ENCODE measurements at places on chromosomes 6 and 20.
A peak's percentile ranks its signal among the peaks of the same experiment; 100 is the strongest.

DNA sequence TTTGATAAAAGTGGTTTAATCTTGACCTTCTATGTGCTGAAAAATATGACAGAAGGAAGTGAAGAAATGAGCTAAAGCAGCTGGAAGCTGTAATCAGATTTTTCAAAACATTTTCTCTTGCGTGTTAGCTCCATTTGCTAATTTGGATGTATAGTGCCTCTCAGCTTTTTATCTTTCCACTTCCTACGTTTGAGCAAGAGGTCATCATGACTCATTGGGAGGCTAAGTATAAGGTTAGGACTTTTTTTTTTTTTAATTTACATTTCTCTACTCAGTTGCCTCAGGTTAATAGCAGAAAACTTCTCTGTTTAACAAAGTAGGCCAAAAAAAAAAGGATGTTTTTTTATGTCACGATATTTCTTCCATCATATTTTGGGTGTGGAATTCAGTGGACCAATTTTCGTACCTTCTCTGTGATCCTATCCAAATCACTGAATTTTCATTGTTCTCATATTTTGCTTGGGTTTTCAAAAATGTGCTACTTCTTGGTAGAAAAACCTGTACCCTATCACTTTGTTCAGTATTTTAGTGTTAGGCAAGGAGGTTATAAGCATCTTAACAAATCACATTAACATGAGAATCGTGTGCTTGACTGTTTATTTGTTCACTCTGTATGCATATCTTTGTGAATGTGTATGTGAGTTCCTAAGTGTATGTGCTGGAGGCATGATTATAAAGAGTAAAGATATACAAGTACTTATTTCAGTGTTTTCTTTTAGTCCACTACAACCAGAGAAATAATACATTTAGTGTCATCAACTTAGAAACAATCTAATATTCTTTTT lies 1028.3 kb upstream of the EYS start:
- no peak for DNase-seq

DNA sequence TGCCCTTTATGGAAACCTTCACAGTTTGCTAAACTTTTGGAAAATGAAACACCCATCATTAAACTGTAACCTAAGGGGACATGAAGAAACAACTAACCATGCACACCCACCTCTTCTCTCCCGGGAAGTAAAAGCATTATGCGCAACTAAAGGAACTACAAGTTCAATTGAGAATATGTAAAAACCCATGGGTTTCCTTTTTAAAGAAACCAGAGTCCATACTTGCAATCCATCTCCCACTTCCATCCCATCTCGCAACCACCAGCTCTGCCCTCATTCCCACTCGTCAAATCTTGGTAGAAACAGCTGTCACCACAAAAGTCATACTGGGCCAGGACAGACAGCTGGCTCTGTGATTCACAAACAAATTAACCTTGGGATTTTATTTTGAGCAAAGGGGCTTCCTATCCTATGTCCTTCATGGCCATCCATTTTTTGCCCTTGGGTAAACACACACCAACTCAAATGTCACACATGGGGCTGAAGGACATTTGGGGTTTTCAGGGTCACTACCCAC lies 81.5 kb downstream of the HAO1 start:
- DNase-seq = no peak

GRCh38 chr6:34679552-34680253 lies 16.9 kb downstream of the ILRUN start:
- no peak for DNase-seq

DNA sequence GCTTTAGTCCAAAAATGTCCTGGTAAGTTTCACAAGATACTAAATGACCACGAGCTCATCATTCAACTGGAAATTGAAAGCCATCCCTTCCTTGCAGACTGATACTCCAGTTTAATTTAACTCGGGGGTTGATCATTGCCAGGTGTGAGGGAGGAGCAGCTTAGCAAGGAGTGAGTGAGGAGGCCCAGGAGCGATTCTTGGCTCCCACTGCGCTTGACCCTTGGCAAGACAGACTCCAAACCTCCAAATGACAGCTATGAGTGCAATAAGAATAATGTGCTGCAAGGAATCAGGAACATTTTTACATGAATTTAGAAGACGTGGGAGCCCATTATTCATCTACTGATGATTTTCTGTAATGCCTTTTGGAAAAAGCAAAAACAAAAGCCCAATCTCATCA lies 64.9 kb downstream of the LAMA4 start:
- peak; percentile 75 for DNase-seq

DNA sequence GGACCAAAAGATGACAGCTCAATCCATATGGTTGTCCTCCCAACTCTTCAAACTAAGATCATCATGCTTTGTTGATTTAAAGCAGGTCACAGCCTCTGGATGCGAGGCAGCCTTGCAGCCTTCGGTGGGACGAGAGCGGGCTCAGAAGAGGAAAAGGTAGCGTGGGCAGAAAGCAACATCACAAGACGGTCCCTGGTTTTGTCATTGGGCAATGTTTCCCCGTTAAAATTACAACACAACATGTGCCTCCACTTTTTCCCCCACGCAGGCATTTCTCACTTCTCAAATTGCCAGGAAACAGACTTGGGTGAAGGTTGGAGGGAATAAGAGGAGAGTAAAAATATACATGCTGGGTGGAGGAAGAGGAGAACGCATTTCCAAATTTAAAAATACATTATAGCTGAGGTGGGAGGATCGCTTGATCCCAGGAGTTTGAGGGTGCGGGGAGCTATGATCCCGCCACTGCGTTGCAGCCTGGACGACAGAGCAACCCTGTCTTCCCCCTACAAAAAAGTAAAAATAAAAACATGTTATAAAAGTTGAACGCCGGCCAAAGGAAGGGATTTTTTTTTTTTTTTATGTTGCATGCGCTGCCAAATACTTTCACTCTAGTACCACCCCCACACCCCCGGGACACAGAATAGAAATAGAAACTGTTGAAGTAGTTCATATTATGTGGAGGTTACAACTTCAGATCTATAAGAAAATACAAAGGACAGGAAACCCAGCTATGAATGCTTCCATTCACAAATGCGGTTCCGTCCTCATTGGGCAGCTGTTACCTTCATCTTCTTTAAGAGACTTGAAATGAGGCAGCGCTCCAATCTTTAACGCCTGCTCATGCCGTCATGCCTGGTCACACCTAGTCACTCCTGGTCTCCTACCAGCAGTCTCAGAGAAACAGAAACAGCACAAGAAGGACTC lies 13.9 kb upstream of the NAA20 start:
- peak; percentile 72 for DNase-seq

GRCh38 chr6:90204327-90205056 lies 92.2 kb downstream of the BACH2 start:
- no peak for DNase-seq

DNA sequence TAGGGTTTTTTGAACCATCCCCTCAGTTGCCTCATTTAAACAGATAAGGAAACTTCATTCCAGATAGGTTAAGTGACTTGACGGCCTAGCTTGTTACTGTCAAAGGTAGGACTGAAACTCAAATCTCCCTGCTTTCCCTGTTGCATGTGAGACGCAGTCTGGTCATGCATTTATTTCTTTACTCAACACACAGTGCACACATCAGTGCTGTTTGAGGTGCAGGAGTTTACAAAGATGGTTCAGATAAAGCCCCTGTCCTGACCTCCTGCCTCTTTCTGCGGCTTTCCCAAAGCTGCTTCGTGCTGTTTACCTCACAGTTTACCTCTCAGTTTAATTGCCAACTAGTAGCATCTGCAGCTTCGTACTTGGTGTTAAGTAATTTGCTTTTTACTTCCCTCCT lies 26.6 kb downstream of the TIAM2 start:
- no peak for DNase-seq

GRCh38 chr6:71982389-71982788 lies 96.0 kb downstream of the RIMS1 start:
- DNase-seq = no peak

DNA sequence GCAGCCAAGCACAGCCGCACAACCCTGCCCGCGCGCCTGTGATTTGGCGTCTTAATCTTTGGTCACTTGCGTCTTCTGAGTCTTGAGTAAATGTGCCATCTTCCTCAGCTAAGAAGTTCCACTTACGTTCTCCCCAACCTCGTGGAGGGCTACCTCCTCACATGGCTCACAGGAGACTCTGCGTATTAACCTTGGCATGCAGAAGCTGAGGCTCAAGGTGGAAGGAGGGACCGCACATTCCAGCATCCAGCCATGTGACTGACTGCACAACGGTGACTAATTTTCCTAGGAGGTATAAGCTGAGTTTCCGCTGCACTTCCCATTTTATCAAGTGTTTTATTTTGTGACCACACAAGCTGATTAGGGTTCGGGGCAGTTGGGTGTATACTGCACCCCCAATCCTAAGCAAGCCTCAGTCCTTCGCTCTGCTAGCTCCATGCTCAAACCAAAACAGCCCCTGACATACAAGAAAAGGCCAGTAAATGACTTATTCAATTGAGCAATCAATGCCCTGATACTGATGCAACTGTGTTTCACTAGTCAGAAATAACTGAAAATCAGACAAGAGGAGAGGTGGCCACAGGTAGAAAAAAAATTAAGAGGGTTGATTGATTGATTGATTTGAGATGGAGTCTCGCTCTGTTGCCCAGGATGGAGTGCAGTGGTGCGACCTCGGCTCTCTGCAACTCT lies 7.0 kb downstream of the BEND3 start:
- DNase-seq = no peak

DNA sequence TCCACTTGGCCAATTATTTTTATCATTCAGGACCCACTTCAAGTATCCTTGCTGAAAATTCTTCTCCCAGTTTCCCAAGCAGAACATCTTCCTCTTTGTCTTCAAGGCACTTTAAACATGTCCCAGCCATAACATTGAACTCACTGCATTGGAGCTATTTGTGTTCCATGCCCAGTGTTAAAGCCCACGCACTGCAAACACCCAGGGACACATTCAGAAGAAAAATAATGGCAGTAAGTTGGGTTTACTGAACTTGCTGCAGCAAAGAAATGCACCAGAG lies 1.6 kb upstream of the APMAP start:
- no peak for DNase-seq

- DNase-seq = peak; percentile 20
Measured at GRCh38 chr6:76684875-76685274, 612.4 kb upstream of the IMPG1 start.

GRCh38 chr6:169967687-169968086 lies 216.3 kb downstream of the ERMARD start:
- DNase-seq = no peak

- no peak for DNase-seq
Measured at GRCh38 chr20:12623870-12624269, 384.9 kb upstream of the SPTLC3 start.

DNA sequence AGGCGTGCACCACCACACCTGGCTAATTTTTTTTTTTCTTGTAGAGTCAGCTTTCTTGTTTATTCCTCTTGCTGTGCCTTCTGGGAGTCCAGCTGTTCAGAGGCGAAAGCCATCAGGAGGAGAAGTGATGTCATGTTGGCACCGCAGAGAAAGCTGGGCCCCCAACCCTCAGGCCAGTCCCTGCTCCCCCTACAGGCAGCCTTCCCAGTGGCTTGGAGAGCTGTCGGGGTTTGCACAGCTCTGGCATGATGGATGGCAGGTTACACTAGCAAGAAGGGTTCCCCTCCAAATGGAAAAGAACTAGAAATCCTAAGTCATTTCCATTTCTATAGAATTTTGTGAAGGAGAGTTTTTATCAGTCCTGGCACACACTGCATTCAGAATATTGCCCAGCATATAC lies 72.6 kb downstream of the C6orf52 start:
- no peak for DNase-seq
